ENCODE measurements at places on chromosomes 3 and 15.

GRCh38 chr3:27985369-27986035 lies 255.9 kb upstream of the CMC1 start:
- DNase-seq, result no peak

GRCh38 chr3:11014253-11014652 lies 21.7 kb downstream of the SLC6A1 start:
- no peak for DNase-seq

DNA sequence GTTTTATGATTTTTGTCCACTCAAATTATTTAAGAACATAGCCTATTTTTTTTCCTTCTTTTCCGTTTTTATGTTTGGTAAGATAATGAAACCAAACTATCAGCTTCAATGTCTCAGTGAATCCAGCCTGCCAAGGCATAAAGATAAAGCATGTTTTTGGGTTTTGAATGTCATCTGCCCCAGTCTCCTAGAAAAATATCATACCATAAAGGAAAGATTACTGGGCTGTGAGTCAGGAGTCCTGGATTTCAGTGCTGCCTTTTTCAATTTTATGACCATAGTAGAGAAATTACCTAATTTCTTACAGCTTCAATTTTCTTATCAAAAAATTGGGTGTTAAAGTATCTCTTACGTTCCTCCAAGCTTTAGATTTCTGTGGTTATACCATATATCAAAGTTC lies 87.5 kb downstream of the GAP43 start:
- no peak for DNase-seq

GRCh38 chr3:172687501-172687900 lies 23.4 kb downstream of the NCEH1 start:
- no peak for DNase-seq

- no peak for DNase-seq
These were observed 103.9 kb downstream of the FBN1 start for GRCh38 chr15:48541341-48542278.

DNA sequence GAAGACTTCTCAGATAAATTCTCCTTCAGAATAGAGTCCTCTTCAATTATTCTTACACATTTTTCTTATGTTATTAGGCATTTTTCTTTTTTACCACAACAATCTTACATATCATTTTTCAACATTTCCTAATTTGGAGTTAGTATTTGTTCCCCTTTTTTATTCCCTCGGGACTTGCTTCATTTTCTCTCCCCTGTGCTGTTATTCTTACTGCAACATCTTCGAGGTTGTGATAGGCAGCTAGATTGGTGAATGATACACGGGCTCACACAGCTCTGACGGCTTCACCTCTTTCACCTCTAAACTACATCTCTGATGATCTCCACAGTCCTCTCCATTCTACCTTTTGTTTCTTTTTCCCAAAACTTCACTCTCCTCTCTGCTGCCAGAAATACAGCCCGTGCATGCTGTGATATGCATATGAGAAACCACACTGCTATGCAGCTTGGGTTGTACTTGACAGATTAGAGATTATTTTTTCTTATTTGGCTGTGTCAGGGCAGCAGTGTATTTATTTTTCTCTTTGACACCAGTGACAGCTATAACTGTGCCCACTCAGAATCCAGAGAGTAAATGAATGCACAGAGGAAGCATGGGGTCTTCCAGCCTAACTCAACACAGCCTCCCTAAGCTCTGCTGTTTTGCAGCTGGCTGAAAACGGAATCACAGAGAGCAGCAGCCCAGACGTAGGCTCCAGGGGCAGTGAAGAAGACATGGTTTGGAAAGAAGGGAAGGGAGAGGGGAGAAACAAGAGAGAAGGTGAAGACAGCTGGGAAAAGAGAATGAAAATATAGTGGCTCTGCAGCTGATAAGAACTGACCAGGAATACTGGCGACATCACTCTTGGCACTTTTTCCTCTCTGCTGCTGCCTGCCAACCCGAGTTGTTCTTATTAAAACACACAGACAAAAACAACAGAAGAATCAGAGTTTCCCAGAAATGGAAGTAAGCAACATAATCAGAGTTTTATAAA lies 61.8 kb downstream of the SLC9A9 start:
- no peak for DNase-seq

GRCh38 chr3:160686955-160687535 lies 10.1 kb downstream of the ARL14 start:
- DNase-seq, result peak; percentile 6

GRCh38 chr15:80153900-80154299 lies 1.1 kb downstream of the FAH start:
- DNase-seq, result no peak

DNA sequence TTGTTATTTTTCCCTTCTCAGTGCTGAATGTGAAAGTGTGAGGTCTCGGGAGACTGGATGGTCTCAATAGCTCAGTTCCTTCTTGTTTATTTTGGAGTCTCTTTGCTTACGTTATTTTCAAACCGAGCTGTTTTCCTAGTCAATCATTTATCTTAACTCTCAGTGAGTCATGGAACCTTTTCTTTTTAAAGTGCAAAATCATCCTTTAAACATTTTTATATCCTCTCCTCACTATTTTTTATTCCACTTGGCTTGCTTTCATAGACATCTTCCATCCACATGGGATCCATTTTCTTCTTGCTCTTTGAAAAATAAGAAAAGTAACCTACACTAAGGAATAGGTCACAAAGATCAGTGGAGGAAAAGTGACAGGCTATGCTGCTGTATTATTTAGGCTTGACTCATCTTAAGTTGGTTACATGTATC lies 497.8 kb downstream of the NAALADL2 start:
- DNase-seq, result no peak

GRCh38 chr3:49333091-49333490 lies 6.8 kb downstream of the USP4 start:
- DNase-seq, result no peak
